ENCODE measurements at places on chromosomes 3 and 15.

- DNase-seq, result no peak
These were observed 31.3 kb downstream of the RPN1 start for GRCh38 chr3:128619146-128619890.

DNA sequence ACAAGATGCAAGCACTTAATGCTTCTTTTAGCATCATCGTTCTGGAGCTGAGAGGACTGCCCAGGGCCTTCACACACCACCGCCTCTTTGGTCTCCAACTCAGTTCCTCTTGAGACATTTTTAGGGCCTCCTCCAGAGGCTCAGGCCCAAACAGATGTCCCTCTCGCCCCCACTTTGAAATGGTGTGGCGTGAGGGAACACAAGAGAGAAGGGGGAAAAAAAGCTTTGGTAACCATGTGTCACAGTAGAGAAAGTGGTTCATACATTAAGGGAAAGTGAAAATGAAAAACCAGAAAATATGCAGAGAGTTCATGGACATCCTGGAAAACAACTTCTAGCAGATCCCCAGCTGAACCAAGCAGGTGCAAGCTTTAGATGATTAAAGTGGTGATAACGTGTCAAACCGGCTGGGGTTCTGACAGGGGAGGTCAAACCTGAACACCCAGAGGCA lies 33.1 kb upstream of the FOXP1 start:
- DNase-seq, result no peak

DNA sequence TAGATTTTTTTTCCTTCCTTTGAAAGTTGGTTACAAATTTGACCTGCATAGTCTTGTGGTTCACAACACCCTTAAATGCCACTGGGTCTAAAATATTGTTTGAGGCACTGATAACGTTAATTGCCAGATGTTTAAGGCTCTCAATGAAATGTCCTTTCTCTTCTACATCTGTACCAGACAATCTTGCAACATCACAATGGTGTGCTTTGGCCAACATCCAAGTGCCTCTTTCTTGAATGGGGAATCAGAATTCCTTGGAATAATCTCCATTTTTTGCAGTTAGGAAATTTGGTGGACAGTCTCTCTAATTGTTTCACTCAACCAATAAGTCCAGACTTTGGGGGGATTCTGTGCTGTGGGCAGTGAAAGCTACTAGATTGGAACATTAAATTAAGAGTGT lies 26.0 kb upstream of the PEX5L start:
- no peak for DNase-seq

GRCh38 chr15:101168463-101168824 lies 83.4 kb downstream of the CHSY1 start:
- no peak for DNase-seq

DNA sequence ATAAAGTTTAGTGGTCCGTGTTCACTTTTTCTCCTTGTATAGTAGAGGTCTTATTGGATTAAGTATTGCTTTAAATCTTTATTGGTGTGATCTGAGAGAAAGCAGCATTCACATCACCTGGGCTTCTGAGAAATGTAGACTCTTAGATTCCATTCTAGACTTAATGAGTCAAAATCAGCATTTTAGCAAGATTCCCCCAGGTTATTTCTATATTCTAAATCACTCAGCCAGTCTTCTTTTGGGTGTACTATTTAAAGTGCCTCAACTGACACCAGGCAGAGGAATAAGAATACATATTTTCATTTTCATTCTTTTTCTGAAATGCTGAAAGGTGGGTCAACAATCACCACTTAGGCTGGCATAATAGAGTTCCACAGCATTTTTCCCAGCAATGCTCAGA lies 481.7 kb downstream of the TUSC7 start:
- DNase-seq, result no peak

DNA sequence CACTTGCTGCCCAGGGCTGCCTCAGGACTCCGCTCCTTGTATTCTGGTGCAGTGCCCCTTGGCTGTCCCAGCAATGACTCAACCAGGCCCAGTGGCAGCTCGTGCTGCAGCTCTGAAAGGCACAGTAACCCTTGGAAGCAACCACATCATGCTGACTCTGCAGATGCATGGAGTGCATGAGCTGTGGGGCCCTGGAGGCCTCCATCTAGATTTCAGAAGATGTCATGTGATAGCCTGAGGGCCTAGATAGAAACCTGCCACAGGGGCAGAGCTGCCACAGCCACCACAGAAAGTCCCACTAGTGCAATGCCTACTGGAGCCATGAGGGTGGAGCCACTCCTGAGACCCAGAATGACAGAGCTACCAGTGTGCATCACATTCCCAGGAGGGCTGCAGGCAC lies 117.1 kb upstream of the SMAD3 start:
- no peak for DNase-seq

- no peak for DNase-seq
These were observed 117.2 kb downstream of the UACA start for GRCh38 chr15:70646169-70646568.

DNA sequence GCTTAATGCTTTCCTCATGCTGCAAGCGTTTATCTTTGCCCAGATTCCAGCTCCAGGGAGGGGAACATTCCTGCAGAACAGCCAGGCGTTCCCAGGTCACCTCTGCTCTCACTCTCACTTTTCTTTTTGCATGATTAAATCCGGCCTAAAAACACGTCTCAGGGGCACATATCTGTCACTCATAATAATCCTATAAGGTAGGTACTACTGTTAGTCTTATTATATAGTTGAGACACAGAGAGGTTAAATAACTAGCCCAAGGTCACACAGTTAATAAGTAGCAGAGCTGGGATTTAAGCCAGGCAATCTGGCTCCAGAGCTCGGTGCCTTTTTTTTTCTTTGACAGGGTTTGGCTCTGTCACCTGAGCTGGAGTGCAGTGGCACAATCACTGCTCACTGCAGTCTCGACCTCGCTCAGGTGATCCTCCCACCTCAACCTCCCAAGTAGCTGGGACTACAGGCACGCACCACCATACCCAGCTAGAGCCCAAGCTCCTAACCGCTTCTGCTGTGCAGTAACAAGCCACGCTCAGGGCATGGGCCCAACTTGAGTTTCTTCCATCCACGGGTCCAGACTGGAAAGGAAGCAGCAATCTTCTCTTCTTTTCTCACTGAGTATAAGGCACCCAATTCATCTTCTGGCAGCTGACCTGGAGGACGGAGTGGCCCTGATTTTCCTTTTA lies 96.5 kb downstream of the LIPC start:
- DNase-seq, result no peak

DNA sequence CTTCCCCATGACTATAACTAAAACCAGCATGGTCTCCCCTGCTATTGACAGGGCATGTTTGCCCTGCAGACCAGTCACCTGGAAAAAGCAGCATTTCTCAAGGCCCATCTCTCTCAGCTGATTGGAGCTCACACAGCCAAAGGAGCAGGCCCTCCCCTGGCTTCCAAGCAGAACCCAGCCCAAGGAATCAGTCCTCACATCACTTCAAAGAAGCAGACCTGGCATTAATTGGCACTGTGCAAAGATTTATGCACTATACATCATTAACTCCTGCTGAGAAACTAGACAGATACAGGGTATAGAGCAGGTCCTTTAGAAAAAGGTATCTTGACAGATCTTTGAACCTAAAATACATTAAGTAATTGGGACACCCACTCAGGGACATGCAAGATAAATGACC lies 323.8 kb upstream of the PPP2R3A start:
- no peak for DNase-seq

Measured in NCI-H774 (cell line).